ENCODE measurements at places on chromosomes 2 and 18.
A peak's percentile ranks its signal among the peaks of the same experiment; 100 is the strongest.

- H3K27me3 ChIP-seq: no peaks in the 10 kb centered on the region
- peaks cover 42% of the 10 kb centered on the region for H3K36me3 ChIP-seq
- H3K4me3 ChIP-seq: no peak overlapping the region
- H3K4me1 ChIP-seq: peaks cover 33% of the 10 kb centered on the region
These were observed 101.8 kb downstream of the SH3BP4 start for GRCh38 chr2:235053651-235054050.

DNA sequence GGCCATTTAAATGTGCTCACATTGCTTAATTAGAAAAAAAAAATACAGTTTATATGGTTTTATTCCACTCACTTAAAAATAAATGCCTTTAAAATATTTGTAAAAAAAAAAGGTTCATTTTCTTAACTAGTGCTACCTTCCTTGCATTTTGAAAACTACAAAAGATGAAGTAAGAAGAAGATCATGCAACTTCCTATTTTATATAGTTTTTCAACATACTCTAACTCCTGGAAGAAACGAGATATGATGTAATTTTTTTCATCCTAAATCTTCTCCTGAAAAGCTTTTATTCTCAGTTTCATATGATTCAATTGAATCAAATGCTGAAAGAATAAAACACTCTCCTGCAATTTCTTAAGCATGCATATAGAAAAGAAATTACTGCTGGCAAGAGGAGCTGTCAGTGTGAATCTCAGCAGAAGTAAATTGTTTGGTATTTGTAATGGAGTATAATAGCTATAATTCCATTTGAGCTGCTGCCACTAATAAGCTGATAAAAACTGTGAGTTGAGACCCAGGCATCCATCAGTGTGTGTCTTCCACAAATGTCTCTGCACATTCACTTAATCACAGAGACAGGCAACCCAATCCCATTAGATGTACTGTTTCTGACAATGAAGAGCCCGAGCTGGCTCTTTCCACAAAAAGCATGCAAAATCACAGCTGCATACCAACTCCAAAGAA, 3.7 kb downstream of the FTCDNL1 start:
- H3K27ac ChIP-seq: no peak overlapping the region
- H3K4me1 ChIP-seq: peaks cover 7% of the 10 kb centered on the region
- H3K27me3 ChIP-seq: peaks cover 70% of the 10 kb centered on the region
- DNase-seq: no peak
- H3K36me3 ChIP-seq: no peaks in the 10 kb centered on the region
- H3K4me3 ChIP-seq: no peak overlapping the region

GRCh38 chr2:118319271-118319684, 231.0 kb downstream of the INSIG2 start:
- H3K36me3 ChIP-seq: no peaks in the 10 kb centered on the region
- H3K27ac ChIP-seq: no peak overlapping the region
- no peak for DNase-seq
- no peak overlapping the region for H3K4me3 ChIP-seq
- H3K27me3 ChIP-seq: no peaks in the 10 kb centered on the region

- no peak overlapping the region for H3K4me3 ChIP-seq
- H3K36me3 ChIP-seq: no peaks in the 10 kb centered on the region
- DNase-seq: no peak
- H3K27ac ChIP-seq: no peak overlapping the region
- peaks cover 3% of the 10 kb centered on the region for H3K27me3 ChIP-seq
- H3K4me1 ChIP-seq: no peaks in the 10 kb centered on the region
These were observed 74.6 kb downstream of the DHRS9 start for GRCh38 chr2:169143998-169144397.

DNA sequence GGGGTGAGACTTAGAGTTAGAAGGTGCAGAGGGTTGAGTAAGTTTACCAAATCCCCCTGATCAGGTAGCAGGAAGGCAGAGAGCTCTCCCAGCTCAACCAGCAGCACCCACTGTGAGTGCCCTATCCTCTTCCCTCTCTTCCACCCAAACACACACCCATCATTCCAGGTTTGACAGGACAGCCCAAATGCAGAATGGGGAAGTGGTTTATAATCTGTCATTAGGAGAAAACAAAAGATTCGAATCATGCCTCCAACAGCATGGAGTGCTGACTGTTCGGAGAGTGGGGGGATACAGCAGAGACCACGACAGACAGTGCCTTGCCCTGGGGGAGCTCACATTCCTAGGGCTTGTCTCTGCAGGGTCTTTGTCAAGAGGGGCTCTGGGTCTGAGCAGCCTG, 11.7 kb downstream of the CXCR2 start:
- no peaks in the 10 kb centered on the region for H3K36me3 ChIP-seq
- no peak for DNase-seq
- no peak overlapping the region for H3K27ac ChIP-seq
- H3K4me1 ChIP-seq: no peaks in the 10 kb centered on the region

GRCh38 chr2:240024766-240025165, 376 bp downstream of the NDUFA10 start:
- H3K36me3 ChIP-seq: peaks cover 10% of the 10 kb centered on the region
- H3K4me1 ChIP-seq: peaks cover 19% of the 10 kb centered on the region
- H3K27me3 ChIP-seq: peaks cover 2% of the 10 kb centered on the region
- H3K4me3 ChIP-seq: peak overlapping the region; percentile 88

DNA sequence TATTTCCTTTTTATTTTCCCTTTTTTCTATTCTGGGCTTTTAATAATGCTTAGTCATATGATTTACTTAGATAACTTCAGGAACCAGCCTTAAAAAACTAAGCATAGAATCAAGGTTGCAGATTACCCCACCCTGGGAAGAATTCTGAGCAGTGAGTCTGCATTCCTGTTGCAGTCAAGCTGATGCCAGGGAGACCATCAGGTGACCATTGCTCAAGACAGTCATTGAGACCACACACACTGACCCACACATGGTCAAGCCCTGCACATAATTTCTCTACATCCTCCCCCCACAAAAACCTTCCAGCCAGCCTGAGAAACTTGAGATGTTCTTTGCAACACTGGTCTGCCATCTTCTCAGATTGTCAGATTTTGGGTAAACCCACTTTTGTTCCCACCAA, 83.9 kb downstream of the SH3YL1 start:
- H3K4me1 ChIP-seq: peaks cover 32% of the 10 kb centered on the region
- H3K27me3 ChIP-seq: no peaks in the 10 kb centered on the region
- H3K4me3 ChIP-seq: no peak overlapping the region
- DNase-seq: no peak
- H3K27ac ChIP-seq: no peak overlapping the region
- H3K36me3 ChIP-seq: no peaks in the 10 kb centered on the region

GRCh38 chr2:34901739-34902138, 1302.6 kb upstream of the FAM98A start:
- DNase-seq: no peak
- no peaks in the 10 kb centered on the region for H3K36me3 ChIP-seq
- H3K27ac ChIP-seq: no peak overlapping the region
- H3K4me1 ChIP-seq: no peaks in the 10 kb centered on the region

- H3K4me3 ChIP-seq: peak overlapping the region; percentile 81
- H3K27me3 ChIP-seq: peaks cover 20% of the 10 kb centered on the region
- H3K36me3 ChIP-seq: no peaks in the 10 kb centered on the region
- H3K4me1 ChIP-seq: peaks cover 17% of the 10 kb centered on the region
These were observed 81.4 kb downstream of the BIN1 start for GRCh38 chr2:127025359-127026166.

GRCh38 chr2:11406958-11407381, 59.0 kb downstream of the E2F6 start:
- DNase-seq: peak; percentile 87
- H3K4me3 ChIP-seq: peak overlapping the region; percentile 59
- peak overlapping the region; percentile 93 for H3K27ac ChIP-seq
- no peaks in the 10 kb centered on the region for H3K36me3 ChIP-seq
- peaks cover 61% of the 10 kb centered on the region for H3K4me1 ChIP-seq

GRCh38 chr2:119491776-119492525, 32.3 kb downstream of the SCTR start:
- H3K4me3 ChIP-seq: no peak overlapping the region
- peaks cover 12% of the 10 kb centered on the region for H3K4me1 ChIP-seq
- H3K27ac ChIP-seq: no peak overlapping the region
- peak; percentile 51 for DNase-seq

DNA sequence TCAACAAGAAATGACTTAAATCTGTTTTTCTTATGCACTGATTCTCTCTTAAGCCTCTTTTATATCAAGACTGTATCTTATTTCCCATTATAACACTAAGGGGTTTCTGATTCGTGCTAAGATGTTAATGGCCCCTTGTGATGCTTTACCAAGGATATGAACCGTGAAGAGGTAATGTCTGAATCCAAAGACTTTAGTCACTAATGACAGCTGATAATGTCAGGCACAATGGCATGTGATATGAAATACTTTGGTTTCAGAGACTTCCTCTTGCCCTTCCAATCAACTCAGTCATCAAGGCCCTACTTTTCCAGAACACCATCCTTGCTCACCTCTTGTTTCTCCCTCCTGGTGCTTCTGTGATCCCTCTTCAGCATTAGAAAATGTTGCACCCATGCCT, 262.8 kb downstream of the KCNE4 start:
- no peak for DNase-seq
- H3K27me3 ChIP-seq: no peaks in the 10 kb centered on the region
- H3K36me3 ChIP-seq: no peaks in the 10 kb centered on the region
- H3K4me1 ChIP-seq: peaks cover 6% of the 10 kb centered on the region

DNA sequence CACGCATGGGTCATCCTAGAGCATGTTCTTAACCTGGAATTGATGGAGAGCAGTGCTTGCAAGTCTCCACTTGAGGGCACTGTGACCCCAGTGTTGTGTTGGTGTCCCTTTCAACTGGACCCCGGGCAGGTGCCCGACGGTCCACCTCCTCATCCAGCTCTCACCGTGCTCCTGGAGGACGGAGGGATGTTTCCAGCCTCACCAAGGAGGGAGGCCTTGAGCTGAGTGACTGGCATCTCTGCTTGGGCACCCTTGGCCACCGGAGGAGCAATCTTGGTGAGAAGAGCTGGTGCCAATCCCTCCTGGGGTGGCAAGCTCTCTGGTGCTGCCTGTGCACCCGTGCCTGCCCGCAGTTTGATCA, 45.4 kb upstream of the ASB18 start:
- peaks cover 4% of the 10 kb centered on the region for H3K36me3 ChIP-seq
- peak; percentile 68 for DNase-seq

DNA sequence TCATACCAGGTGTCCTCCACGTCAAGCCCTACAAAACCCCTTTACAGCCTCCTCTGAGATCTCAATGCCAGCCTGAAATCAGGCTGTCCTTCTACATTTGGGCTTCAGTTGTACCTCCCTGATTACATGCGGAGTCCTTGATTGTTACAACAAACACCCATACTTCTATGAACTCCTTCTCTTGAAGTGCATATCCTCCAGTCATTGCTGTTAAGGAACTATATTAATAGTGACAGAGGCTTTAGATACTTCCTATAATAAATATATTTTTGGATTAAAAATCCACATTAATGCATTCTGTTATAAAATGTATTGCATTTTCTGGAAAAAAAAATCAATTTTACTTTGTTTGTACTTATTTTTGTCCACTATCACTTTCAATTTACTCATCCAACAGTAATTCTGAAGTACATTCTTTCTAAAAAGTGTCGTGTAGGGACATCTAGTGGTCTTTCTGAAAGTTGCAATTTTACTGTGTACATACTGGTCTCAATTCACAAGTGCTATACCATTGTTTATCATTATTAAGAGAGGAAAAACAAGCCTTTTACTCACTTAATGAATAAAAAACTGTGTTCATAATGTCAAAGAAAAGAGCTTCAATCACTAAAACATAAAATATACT, 316.4 kb downstream of the DSEL start:
- no peaks in the 10 kb centered on the region for H3K4me1 ChIP-seq
- peaks cover 29% of the 10 kb centered on the region for H3K27me3 ChIP-seq
- H3K4me3 ChIP-seq: no peak overlapping the region
- DNase-seq: no peak
- H3K27ac ChIP-seq: no peak overlapping the region

GRCh38 chr18:37672001-37672400, 106.4 kb upstream of the CELF4 start:
- no peaks in the 10 kb centered on the region for H3K27me3 ChIP-seq
- no peak overlapping the region for H3K4me3 ChIP-seq
- H3K27ac ChIP-seq: no peak overlapping the region
- no peak for DNase-seq
- no peaks in the 10 kb centered on the region for H3K4me1 ChIP-seq

DNA sequence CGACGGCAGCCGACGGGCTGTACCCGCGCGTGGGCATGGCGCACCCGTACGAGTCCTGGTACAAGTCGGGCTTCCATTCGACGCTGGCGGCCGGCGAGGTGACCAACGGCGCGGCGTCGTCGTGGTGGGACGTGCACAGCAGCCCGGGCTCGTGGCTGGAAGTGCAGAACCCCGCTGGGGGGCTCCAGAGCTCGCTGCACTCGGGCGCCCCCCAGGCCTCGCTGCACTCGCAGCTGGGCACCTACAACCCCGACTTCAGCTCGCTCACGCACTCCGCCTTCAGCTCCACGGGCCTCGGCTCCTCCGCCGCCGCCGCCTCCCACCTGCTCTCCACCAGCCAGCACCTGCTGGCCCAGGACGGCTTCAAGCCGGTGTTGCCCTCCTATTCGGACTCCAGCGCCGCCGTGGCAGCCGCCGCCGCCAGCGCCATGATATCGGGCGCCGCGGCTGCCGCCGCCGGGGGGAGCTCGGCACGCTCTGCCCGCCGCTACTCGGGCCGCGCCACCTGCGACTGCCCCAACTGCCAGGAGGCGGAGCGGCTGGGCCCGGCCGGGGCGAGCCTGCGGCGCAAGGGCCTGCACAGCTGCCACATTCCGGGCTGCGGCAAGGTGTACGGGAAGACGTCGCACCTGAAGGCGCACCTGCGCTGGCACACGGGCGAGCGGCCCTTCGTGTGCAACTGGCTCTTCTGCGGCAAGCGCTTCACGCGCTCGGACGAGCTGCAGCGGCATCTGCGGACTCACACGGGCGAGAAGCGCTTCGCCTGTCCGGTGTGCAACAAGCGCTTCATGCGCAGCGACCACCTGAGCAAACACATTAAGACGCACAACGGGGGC, 2.0 kb downstream of the SP9 start:
- no peak for DNase-seq
- H3K27ac ChIP-seq: no peak overlapping the region
- no peaks in the 10 kb centered on the region for H3K36me3 ChIP-seq
- H3K4me1 ChIP-seq: peaks cover 40% of the 10 kb centered on the region
- peaks cover 72% of the 10 kb centered on the region for H3K27me3 ChIP-seq
- H3K4me3 ChIP-seq: peak overlapping the region; percentile 44
